Muscle of arm (tissue), 14 donors: ENCODE measurements at places on chromosomes 3 and 15. TPM values are rescaled to one million over a fixed set of nuclear protein-coding genes. Genes with fewer than 3 reads are reported as not detected.

DNA sequence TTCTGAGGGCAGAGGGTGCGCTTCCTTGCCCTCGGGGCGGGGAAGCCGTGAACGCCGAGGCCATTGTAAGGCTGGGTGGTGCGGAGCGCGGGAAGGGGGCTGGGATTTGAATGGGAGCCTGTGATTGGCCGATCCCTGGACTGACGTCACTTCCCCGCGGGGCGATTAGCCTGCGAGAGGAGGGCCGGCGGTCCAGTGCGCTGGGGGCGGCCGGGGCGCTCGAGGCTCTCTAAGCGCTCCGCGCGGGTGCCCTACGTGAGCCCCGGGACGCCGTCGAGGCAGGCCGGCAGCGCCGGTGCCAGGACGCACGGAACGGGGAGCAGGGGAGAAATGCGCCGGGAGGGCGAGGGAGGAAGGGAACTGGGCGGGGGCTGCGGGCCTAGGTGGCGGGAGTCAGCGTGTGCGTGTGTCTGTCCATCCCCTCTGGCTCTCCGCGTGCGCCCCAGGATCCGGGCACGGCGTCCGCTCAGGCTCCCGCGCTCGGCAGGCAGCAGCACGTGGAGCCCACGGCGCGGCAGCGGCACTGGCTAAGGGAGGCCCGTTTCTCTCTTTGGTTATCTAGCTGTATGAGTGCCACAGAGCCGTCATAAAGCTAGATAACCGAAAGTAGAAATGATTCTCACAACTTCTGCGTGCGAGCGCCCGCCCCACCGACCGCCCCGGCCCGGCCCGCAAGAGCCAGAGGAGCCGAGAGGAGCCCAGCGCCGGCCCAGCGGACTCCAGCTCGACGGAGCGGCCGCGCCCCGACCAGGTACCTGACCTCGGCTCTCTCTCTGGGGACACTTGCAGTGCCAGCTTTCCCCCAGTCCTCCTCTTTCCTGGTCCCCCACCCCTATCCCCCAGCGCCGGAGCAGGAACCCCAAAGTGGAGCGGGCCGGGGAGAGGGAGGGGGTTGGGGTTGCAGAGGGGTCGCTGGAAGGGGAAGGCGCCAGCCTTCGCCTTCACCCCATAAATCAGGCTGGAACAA, 33.1 kb upstream of the POLG start:
- DNase-seq: no peak

- no peak for DNase-seq
Observed at GRCh38 chr3:168117853-168118313, 22.2 kb upstream of the GOLIM4 start.

GRCh38 chr3:106428565-106428994, 559.8 kb upstream of the CBLB start:
- DNase-seq: no peak

INSYN1 gene
- 8.2 TPM for polyA plus RNA-seq

FETUB gene
- polyA plus RNA-seq: 0.36 TPM

- no peak for DNase-seq
Observed at GRCh38 chr15:39438260-39438659, 142.6 kb upstream of the THBS1 start.

DNA sequence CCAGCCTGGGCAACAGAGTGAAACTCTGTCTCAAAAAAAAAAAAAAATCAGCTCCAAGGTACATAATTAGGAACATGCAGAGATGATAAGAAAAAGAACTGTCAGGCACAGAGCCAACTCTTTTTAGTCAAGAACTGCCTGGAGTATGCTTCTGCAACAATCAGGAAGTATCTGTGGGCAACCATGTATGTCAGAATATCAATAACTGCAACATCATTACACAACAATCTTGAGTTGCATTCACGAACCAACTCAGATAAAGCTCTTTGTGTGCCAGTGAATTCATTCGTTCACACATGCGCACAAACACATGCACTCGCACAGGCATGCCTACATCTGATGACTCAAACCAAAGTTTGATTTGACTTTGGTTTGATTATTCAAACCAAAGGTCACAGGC, 32.1 kb downstream of the EFHB start:
- no peak for DNase-seq
